Frontal cortex (tissue), 4 donors: ENCODE measurements at places on chromosomes 5 and 9. TPM values are rescaled to one million over a fixed set of nuclear protein-coding genes. Genes with fewer than 3 reads are reported as not detected.
A peak's percentile ranks its signal among the peaks of the same experiment; 100 is the strongest.

DNA sequence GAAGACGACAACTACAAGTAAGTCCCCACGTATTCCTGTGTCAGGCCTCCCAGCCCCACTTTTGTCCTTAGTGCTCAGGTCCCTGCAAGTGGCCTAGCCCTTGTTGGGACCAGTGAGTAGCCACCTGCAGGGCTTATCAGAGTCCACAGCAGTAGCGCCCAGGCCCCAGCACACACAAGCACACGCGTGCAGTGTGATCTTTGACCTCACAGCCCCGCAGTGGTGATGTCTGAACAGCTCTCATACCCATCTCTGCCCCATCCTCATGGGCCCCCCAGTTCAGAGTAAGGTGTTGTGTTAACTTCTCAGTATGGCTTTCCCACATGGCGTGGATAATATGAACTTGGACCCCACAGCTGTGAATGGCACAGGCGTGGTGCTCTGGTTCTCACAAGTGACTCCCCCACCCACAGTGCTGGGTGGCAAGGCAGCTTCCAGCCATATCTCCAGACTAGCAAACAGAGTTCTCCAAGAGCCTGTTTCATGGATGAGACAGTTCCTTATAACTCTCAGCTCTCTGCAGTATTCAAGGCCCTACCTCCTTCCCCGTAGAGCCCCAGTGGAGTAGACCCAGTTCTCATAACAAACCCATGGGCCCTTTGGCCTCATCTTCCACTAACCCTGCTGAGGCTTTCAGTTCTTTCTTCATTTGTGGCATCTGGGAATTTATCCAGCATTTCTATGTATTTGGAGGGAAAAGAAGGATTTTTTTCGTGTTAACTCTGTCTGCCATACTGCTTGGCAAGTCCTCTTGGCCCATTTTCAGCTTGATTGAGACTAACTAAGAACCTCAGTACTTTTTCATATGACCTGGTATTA is 46.5 kb upstream of the ANGPTL2 start:
- no peak for DNase-seq

DNA sequence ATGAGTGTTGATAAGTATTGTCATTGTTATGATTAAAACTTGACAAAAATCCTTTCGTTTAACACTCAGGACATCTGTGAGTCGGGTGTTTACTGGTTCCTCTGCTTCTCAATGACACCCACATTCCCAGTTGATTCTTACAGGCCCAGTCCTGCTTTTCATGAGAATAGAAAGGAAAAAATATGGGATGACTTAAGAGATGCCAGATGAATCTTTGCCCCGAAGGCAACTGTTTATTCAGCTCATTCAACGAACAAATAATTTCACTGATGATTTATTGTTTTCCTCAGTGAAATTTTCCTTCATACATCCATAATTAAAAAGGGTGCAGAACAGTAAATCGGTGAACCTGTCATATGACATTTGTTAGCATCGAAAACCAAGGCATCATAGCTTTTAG is 452.4 kb upstream of the WWC1 start:
- DNase-seq: no peak

GRCh38 chr9:121780177-121781040 is 129.0 kb downstream of the DAB2IP start:
- DNase-seq: no peak

DNA sequence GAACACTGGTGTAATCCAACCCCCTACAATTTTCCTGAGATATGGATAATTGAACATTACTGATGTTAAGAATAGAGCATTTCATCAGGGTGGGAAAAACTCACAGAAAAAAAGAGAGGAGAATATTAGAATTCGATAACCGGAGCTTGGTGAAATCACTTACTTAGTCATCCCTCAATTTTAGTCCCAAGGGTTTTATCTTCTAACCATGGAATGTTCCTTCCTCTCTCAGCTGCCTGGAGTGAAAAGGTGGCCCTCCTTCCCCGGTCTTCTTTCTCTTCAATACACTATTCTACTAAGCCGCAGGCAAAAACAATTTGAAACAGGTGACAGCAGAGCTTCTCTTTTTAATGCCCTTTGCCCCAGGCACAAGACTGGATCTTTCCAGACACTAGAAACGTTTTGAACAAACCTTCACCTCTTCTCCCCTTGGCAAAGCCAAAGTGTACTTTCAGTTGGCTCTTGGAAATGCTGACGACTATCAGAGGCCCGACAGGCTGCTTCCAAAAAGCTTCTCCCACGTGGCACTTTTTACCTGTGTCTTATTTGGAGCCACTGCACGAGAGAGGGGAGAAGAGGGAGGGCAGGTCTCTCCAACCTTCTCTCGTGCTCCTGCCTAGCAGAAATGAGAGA is 543.9 kb downstream of the TLE1 start:
- no peak for DNase-seq

DNA sequence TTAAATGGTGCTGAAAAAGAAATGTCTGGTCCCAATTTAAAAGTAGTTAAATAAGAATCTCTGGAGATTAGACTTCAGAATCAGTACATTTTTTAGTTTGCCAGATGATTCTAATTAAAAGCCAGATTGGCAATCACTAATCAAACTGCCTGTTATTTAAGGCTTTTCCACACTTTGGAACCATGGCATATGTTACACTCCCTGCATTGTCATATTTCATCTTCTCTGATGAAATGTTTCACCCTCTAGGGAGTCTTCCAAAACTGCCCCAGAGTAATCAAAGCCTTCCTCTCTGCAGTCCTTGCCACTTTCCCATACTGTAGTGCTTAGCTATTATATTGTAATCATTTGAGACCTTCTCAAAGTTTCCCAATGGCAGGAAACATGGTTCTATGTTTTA is 17.5 kb upstream of the OR13C9 start:
- DNase-seq: no peak

DNA sequence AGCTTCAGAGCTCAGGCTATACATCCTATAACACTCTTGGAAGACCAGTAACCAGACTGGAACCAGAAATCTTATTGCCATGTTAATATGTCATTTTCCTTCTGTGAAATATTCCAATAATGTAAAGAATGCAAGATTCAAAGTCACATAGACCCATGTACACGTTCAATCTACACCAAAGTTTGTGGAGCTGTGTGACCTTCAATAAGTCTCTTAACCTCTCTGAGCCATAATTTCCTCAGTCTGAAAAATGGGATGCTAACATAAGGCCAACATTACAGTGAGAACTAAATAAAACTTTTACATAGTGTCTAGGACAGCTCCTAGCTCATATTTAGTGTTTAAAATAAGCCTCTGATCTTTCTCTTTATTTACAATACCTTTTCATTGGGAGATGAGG is 70.4 kb downstream of the ARRDC3 start:
- no peak for DNase-seq

GRCh38 chr9:93859431-93860215 is 95.5 kb downstream of the BARX1 start:
- no peak for DNase-seq

DNA sequence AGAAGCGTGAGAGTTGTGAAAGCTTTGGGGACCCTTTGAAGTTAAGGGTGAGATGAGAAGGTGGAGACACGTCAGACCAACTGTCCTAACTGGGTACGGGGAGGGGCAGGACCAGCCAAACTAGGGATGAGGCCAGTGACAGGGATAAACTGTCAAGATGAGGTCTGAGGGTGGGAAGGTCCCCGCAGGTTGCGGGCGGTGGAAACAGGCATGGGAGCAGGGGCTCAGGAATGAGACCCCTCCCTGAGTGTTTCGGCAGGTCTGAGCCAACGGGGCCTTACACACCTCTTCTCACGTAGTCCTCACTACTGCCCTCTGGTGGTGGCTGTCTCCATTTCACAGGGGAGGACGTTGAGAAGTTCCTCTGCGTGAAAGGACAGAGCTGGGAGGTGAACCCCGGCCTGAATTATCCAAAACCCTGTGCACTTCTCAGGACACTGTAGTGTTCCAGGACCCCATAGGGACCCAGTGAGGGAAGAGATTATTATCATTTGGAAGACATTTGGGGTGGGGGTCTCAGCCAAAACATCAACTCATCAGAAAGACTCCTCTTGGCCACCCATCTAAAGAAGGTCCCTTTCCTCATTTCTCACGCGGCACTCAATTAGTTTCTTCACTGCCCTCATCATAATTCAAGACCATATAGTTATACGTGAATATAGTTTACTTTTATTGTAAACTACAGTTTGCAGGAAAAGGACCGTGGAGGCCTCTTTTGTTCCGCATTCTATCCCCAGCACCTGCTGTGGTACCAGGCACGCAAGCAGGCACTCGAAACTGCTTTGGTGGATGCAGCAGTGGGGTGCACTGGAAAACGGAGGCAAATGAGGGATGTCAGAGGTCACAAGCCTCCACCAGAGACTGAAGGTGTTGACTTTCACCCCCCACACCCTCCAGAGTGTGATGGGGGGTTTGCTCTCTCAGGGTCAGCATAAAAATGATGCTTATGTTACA is 21.7 kb upstream of the NANS start:
- DNase-seq: peak; percentile 44

DNA sequence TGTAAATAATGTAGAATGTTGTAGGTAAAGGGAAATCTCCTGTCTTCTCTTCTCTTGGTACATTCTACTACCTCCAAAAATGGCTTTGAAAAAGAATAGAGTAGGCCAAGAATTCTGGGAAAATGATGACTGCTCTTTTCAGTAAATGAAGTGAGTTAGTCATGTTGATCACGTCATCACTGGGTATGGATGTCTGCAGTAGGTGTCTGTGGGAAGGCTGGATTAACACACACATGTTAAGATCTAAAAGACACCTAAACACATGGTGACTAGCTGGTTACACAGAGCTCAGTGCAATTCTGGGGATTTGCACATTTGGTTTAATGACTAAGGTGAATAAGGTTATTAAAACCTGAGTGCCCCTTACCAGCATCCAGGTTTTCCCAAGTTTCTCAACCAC is 161.5 kb downstream of the CEP120 start:
- no peak for DNase-seq

- DNase-seq: no peak
These were observed 20.2 kb downstream of the GPR21 start for GRCh38 chr9:123053711-123054110.

DNA sequence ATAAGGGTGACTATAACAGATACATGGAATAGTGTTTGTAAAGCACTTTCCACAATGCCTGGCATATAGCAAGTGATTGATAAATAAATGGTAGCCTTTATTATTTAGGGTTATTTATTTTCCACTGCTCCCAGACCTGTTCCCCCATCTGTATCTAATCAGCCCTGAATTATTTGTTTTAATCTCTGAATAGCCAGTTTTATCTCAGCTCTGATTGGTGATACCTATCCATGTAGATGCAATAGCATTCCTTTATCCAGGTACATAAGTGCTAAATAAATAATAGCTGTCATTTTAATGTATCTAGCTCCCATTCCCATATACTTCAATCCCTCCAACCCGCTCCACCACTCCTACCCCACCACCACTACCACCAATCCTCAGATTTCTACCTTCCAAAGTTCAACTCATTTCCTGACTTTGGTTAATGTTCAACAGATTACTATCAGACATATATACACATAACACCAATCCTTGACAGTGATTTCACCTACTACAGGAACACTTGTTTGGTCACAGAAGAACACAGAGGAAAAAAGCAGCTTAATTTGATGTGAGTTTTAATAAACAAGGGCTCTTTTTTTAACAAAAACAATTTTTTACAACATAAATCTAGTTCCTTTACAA is 14.0 kb downstream of the PRKAA1 start:
- no peak for DNase-seq

DNA sequence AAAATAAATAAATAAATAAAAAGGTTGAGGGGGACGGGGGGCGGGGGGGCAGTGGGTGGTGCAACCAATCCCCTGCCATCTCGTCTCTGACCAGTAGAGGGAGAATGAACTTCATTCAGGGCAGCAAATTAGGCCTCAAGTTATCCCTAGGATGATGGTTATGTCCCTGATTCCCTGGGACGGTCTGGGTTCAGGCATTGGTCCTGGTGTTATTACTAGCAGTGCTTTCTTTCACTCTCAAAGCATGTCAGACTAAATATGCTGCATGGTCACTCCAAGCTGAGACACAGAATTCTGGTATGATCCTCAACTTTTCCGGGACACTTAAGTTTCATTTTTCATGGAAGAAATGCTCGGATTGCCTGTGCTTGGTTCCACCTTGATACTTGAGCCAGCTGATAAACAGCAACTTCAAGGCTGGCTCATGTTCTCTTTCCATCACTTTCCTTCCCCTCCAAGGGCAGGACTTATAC is 59.4 kb downstream of the DAP start:
- DNase-seq: peak; percentile 48

- DNase-seq: no peak
These were observed 28.3 kb downstream of the ALG2 start for GRCh38 chr9:99193466-99193821.

DNA sequence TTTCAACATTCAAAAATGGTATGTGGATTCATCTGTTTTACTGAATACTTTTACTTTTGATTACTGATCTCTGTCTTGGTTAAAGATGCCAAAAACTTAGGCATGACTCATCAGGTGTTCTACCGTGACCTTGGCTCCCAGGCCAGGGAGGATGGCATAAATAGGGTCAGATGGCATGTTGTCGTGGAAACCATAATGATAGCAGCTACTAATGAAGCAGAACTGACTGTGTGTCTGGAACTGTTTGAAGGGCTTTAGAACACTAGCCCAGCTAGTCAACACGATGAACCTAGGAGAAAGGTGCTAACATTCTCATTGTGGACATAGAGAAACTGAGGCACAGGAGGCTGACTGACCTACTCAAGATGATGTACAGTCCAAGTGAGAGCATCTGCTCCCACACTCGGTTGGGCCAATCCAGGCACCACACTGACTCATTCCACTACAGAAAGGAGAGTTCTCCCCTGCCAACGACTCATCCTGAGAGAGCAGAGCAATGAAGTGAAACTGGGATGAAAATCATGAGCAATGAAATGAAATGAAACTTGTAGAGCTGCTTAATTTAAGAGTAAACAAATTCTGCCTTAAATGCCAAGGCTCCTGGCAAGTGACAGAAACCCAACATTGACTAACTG is 116.0 kb downstream of the TENT4A start:
- DNase-seq: no peak

- no peak for DNase-seq
These were observed 81.2 kb upstream of the CCDC112 start for GRCh38 chr5:115377468-115378217.

- no peak for DNase-seq
These were observed 115.7 kb downstream of the TRIO start for GRCh38 chr5:14258840-14259239.

- no peak for DNase-seq
These were observed 164.4 kb downstream of the ZSWIM6 start for GRCh38 chr5:61496446-61496845.

Gene SLC34A1
- total RNA-seq: not detected

Gene CCNJL
- total RNA-seq: 0.82 TPM

Gene SMIM32
- 2.4 TPM for total RNA-seq

Gene PCDHGC5
- 4.9 TPM for total RNA-seq

Gene GBGT1
- total RNA-seq: 2.0 TPM

Gene FOXD4
- total RNA-seq: 1.2 TPM

Gene OR13J1
- not detected for total RNA-seq

Gene KIF27
- 15.1 TPM for total RNA-seq

Gene PRSS3
- total RNA-seq: 1.2 TPM
